ENCODE measurements at places on chromosomes 12 and 14.

DNA sequence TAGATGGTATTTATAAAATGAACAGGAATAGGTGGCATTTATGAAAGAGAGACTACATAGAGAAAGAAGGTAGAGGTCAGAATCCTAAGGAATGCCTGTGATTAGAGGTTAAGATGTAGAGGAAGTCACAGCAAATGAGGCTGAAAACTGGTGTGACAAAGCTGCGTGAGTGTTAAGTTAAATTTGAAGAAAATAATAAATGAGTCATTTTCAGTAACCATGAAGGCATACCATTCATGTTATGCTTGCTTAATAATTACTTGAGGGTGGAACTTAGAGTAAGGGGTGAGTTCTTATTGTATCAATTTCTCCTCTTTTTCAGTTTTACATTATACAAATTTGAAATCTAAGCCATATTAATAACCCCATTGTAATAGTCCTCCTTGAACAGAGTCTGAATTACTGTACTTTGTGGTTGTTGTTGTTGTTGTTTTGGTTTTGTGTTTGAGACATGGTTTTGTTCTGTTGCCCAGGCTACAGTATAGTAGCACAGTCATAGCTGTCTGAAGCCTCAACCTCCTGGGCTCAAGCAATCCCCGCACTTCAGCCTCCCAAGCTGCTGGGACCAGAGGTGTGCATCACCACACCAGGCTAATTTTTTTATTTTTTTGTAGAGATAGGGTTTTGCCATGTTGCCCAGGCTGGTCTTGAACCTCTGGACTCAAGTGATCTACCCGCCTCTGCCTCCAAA is 761.5 kb downstream of the GALC start:
- no peak for DNase-seq

- no peak for DNase-seq
Measured at GRCh38 chr12:124919521-124920352, 5.3 kb upstream of the UBC start.

GRCh38 chr12:110171636-110172035 is 47.5 kb downstream of the IFT81 start:
- DNase-seq: no peak

DNA sequence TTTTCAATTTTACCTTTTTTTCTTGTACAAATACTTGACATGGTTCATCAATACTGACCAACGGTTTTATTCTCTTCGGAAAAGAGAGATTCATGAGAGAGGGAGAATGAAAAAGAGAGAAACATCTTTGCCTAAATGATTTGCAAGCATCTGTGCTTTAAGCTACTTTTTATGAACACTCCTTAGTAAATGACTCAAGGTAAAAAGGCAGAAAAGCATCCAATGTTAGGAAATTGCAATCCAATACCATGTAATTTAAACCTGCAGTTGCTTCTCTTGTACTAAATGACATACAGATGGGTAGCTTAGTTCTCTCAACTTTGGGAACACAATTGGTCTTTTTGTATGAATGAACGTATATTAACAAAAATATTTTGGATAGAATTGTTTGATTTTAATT is 46.1 kb downstream of the MSRB3 start:
- DNase-seq: no peak

GRCh38 chr12:30850684-30851083 is 75.9 kb upstream of the TSPAN11 start:
- no peak for DNase-seq

GRCh38 chr12:15583804-15584203 is 205.4 kb downstream of the EPS8 start:
- DNase-seq: no peak

DNA sequence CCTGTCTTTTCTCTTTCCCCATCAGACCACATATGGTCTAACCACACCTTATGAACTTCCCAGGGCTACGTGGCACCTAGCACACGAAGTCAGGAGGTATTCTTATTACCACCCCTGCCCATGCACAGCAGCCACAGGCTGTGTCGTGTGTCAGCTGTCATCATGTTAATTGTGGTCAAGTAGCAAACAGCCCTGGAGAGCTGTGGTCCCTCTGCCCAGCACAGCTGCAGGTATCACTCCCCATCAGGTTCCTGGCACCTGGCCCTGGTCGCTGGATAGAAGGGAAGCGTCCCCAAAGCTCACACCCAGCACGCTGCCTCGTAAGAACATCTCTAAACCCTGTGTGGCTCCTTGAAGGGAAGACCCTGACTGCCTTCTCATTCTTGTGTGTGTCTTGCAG is 45.4 kb downstream of the CLMN start:
- DNase-seq: no peak

- DNase-seq: no peak
Measured at GRCh38 chr14:70842851-70843462, 33.6 kb upstream of the MAP3K9 start.

GRCh38 chr14:33799705-33800570 is 150.9 kb downstream of the EGLN3 start:
- DNase-seq: no peak

DNA sequence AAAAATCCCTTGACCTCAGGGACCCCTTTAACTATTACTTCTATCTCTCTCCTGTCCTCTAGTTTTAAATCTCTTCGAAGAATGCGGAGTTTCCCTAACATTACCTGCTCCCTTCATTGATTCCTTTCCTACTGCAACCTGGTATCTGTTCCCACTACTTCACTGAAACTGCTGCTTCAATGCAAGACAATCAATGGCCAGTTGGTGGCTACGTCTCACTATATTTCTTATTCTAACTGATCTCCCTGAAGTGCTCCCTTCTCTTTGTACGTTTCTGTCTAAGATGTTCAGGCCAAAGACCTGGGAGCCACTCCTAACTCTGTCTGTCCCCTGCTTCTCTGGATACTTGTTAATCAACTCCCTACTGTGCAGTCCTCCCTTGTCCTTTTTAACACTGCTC is 10.3 kb upstream of the KCNA1 start:
- no peak for DNase-seq

Data from KBM-7 (cell line).